ENCODE measurements at places on chromosomes 16 and 17.

GRCh38 chr17:43712397-43712796 is 46.2 kb downstream of the SOST start:
- DNase-seq, result no peak

GRCh38 chr17:19805006-19805405 is 56.9 kb upstream of the ALDH3A1 start:
- no peak for DNase-seq

GRCh38 chr17:63173450-63173849 is 207.4 kb downstream of the TANC2 start:
- DNase-seq, result no peak

DNA sequence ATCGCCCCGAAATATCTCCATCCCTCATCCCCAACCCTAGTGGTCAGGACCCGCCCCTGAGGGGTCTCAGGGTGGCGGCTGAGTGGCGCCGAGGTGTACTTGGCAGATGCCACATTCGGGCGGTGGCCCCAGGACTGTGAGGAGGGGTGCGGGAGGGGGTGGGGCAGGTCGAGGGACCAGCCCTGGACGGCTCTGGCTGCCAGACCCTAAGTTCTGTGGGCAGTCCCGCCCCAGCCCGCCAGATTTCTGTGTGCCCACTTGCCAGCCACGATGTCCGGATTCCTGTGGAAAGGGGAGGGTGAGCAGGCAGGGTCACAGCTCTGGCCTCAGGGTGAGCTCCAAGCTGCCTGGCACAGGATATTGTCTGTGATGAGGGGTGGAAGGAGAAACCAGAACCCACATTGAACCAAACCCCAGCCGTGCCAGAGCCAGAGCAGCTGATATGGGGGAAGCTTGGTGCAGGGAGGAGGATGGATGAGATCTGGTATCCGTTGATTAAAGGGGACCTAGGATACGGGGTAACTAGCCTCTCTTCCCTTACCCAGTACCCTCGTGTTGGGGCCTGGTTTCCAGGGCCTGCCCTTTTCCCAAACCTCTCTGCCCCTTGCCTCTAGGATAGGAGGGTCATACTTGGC is 1.1 kb upstream of the CHAD start:
- no peak for DNase-seq

GRCh38 chr17:7034955-7035590 is 742 bp upstream of the SLC16A13 start:
- no peak for DNase-seq

- no peak for DNase-seq
Observed at GRCh38 chr17:5783851-5784250, 199.5 kb upstream of the NLRP1 start.

GRCh38 chr17:45339646-45340605 is 23.1 kb upstream of the MAP3K14 start:
- DNase-seq, result no peak

DNA sequence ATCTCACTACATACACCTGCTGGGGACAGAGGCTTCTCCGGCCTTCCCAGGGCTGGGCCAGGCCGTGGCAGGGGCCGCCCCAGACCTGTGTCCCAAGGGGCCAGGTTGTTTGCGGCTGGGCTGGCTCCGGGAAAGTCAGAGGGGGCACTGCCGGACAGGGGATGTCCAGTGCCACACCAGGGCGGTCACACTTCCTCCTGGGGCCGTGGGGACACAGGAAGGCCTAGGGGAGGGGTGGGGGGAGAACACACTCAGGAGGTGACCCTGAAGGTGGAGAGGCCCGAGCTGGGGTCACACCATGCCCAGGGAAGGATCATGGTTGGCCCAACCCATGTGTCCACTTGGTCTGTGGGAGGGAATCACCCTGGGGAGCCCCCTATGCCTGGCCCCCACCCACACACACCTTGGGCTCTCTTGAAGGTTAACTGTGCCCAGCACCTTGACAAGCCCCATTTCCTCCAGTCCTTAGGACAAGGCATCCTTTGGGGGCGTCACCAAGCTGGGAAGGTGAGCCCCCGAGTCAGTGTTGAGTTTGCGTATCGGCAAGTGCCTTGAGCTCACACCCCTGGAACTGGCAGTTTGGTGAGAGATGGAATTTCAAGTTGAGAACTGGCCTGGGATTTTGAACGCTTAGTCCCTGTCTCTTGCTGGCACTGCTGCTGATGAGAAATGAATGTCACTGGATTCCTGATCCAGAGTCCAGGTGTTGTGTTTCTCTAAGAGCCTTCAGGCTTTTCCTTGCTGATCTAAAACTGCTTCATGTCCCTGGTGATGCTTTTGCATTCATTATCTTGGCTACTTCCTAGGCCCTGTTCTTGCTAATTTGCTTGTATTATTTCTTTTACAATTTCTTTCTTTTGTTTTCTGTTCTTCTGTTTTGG is 7.7 kb upstream of the ACTG1 start:
- DNase-seq, result no peak

GRCh38 chr16:74297145-74297665 is 591 bp downstream of the PSMD7 start:
- peak; percentile 22 for DNase-seq

GRCh38 chr16:74723256-74723655 is 22.6 kb upstream of the MLKL start:
- DNase-seq, result no peak

DNA sequence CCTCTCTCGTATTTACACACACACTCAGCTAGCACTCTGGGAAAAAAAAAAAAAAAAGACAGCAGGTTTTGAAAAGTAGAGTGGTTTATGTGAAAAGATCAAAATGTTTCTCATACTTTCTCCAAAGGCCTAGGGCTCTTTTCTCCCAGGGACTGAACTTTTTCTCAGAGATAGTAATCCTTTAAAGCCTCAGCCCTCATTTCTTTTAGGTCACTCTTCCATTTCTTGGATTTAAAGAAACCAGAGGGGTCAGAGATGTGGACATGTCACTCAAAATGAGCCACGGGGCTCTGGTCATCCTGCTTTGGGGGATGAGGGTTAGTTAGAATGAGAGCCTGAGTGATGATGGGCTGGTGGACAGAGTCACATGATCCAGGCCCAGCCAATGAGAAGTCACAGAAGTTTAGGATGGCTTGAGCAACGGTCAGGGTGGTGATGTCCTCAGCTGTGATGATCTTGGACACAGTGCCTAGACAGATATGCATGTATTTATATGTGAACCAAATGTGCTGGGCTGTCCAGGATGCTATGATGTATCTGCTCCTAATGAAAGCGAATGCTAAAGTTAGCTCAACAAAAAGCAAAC is 33.7 kb upstream of the AXIN2 start:
- no peak for DNase-seq

DNA sequence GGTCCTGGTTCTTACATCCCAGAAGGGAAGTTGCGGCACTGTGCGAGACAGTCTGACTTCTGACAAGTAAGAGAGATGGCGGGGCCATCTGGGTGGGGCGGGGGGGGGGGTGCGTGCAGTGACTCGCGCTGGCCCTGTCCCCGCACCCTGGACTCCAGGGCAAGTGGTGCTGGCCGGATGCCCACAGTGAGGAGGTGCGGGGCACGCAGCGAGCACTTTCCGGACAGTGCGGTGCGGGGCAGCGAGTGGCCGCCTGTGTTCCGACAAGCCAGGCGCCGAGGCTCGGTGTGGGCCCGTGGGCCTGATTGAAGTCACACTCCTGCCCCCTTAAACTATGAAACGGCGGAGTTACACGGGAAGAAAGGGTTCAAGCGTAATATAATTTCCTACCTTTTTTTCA is 106.4 kb downstream of the BANP start:
- DNase-seq, result no peak

DNA sequence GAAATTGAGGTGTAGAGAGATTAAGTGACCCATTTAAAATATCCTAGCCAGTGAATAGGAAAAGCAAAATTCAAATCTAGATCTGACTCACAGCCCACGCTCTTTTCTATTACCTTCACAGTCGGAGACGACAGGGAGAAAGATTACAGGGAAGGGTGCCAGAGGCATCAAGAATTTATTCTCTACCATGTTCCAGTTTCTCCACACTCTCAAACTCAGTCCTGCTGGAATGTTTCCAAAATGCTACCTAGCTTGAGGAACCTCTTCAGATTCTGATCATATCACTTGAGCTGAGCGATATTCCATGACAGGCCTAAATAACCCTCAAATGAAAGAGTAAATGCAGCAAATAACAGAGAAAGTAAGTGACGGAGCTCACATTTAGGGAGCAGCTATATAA is 5.4 kb upstream of the PSMD7 start:
- DNase-seq, result no peak

GRCh38 chr16:64196444-64196843 is 925.4 kb downstream of the CDH11 start:
- no peak for DNase-seq

- no peak for DNase-seq
Observed at GRCh38 chr16:81499576-81500380, 55.2 kb downstream of the CMIP start.

GRCh38 chr16:62909597-62909996 is 873.4 kb upstream of the CDH8 start:
- DNase-seq, result no peak

DNA sequence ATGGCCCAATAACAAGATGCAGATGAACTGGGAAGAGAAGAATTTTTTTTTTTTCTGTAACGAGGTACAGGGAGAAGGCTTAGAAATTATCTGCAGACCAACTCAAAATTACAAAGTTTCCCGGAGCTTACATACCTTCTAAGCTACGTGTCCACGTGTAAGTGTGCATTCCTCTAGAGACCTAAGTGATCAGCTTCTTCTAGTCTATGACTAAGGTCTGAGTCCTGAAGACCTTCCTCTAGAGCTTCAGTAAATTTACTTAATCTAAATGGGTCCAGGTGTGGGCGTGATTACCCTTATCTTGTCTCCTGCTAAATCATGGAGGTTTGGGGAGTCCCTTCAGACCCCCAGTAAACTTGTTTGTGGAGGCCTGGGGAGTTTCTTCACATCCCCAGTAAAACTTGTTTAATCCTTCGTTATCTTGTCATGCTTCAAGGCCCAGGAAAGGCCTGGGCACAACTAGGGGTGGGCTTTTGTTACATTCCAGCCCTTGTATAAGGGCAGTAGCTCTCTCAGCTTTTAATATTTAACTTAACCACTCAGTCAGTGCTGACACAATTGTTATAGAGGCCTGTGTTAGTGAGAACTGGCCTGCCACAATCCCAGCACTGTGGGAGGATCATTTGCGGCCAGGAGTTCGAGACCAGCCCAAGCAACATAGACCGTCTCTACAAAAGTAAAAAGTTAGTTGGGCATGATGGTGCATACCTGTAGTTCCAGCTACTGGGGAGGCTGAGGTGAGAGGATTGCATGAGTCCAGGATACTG is 342.3 kb downstream of the SNX29 start:
- DNase-seq, result no peak

DNA sequence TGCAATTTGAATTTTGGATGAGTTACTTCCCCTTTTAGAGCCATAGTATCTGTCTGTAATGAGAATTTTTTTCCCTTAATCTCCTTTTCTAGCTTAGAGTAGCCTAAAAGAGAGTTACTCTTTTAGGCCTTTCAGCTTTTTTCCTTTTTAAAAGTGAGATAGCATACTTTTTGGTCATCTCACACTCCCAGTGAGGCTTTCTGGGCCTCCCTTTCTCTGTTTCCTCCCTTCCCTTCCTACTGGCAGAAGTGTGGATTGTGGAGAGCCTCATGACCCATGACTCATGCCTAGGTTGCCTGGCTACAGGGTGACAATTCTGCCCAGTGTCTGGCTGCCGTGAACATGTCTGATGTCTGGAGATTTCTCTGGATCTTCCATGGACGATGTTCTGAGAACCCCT is 15.2 kb downstream of the KRT23 start:
- no peak for DNase-seq

- no peak for DNase-seq
Observed at GRCh38 chr17:80270836-80271235, 10.2 kb downstream of the RNF213 start.

- no peak for DNase-seq
Observed at GRCh38 chr17:56761387-56761786, 72.3 kb downstream of the C17orf67 start.

- DNase-seq, result no peak
Observed at GRCh38 chr17:67642488-67642887, 75.2 kb upstream of the NOL11 start.

DNA sequence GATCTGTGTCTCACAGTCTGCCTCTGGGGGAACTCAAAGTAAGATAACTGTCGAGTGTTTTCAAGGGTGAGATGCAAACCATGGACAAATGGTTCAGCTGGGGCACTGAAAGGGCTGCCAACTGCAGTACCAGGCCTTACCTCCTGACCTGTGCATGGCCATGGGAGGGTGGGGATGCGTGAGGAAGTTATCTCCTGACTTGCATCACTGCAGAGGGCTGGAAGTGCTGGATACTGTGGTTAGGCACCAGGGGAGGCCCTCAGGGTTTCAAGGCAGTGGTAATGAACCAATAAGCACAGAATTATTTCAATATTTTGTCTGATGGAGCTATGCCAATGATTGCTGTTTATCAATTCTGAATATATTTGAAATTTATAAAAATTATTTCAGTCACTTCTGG is 159.2 kb downstream of the CYLD start:
- no peak for DNase-seq

DNA sequence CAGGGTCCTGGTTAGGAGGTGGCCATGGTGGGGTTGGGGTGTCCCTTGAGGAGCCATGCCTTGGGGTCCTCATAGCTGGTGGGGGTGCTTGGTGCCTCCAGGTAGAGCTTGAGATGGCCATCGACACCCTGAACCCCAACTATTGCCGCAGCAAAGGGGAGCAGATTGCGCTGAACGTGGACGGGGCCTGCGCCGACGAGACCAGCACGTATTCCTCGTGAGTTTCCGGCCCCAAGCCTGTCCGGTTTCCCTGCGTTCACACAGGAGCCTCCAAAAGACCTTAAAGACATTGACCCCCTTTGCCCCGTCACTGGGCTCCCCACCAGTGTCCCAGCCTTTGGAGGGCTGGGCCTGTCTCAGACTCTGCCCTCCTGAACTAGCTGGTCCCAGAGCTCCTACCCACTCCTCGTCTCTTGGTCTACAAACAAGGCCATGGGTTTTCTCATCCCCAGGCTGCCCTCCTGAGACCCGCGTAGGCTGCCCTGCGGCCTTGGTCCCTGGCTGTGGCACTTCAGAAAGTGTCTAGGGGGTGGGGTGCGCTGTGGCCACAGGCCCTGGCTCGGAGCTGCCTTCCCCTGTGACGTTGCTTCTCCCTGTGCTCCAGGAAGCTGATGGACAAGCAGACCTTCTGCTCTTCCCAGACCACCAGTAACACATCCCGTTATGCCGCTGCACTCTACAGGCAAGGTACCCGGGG is 11.8 kb downstream of the POLR3E start:
- no peak for DNase-seq

GRCh38 chr17:82864713-82865248 is 25.0 kb upstream of the ZNF750 start:
- DNase-seq, result no peak

GRCh38 chr17:32720671-32721070 is 156.3 kb downstream of the MYO1D start:
- no peak for DNase-seq

DNA sequence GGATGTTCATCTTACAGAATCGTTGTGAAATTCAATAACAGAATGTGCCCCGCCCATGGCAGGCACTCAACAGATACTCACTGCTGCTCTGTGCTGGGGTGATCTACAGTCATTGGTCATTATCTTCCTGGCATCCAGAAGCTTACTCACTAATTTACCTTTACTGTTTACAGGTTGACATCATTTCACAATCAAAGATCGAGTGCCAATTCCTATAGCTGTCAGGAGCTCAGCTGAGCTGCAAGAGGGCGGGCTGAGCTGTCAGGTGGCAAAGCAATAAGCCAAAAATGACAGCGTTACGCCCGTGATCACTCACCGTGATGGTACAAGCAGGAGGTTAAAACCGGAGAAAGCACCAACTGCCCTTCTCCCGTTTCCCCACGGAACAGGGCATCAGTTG is 51.2 kb downstream of the LITAF start:
- DNase-seq, result no peak

Data from frontal cortex (tissue), 4 donors.